ENCODE measurements at places on chromosomes 7 and 10.

- no peak for DNase-seq
Measured at GRCh38 chr7:155919391-155920067, 107.3 kb upstream of the SHH start.

- DNase-seq = no peak
Measured at GRCh38 chr7:139321071-139321745, 19.9 kb upstream of the FMC1 start.

GRCh38 chr7:31487071-31487470, 26.8 kb upstream of the ITPRID1 start:
- no peak for DNase-seq

DNA sequence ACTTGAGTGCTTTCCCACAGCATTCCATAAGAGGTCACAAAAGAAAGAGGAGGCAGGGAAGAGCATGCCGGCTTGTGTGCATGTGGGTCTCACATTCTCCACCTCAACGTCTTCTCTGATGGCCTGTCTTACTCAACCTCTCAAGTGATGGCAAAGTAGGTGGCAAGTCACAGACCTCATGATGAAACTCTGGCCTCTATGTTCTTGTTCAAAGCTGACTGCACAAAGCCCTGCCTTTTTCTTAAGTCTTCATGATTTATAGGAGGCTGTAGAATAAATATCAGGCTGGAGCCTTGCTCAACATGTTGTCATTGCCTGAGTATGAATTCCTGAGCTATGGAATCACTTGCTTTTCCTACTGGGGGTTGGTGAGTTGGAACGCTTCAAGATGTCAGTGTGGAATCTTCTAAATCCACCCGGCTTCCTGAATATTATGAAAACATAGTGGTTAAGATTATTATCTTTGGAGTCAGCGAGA, 213.6 kb upstream of the INHBA start:
- no peak for DNase-seq

GRCh38 chr10:73940634-73941221, 29.8 kb downstream of the PLAU start:
- DNase-seq = peak; percentile 66

GRCh38 chr7:133775201-133775600, 351.9 kb upstream of the LRGUK start:
- no peak for DNase-seq

GRCh38 chr7:28176645-28177044, 4.0 kb downstream of the JAZF1 start:
- no peak for DNase-seq

GRCh38 chr7:12508005-12508404, 62.5 kb upstream of the SCIN start:
- DNase-seq = no peak

DNA sequence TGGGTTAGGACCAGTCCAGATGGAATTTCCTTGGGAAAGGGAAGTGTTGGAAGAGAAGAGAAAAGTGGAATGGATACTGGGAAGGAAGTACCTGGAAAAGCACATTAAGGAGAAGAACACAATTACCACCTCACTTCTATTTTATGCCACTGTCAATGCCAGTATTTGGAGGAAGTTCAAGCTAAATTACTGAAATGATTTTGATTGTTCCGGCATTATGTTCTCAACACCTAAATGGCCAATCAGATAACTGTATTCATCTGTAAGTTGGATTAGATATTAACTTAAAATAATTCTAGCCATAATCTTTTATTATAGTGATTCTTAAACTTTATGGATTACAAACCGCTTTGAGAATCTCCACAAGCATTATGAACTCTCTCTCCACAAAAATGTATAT, 7.3 kb downstream of the NPVF start:
- DNase-seq = no peak

DNA sequence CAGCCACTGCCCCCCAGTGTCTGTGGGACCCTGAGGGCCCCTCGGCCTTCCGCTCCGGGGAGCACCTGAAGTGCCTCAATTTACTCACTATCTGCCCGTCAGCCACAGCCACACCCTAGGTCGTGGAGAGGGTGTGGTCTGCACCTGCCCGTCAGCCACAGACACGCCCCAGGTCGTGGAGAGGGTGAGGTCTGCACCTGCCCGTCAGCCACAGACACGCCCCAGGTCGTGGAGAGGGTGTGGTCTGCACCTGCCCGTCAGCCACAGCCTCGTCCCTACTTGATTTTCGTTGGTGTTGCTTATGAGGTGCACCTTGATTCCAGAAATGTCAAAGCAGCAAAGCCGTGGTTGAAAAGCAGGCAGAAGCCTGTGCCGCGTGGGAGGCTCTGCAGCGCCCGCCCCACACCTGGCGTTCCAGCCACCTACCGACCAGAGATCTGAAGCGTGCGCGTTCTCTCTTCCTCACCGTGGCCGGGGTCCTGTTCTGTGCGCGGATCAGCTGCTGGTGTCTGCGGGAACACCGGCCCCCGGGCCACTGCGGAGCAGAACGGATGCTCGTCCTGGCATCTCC, 101.6 kb downstream of the DYNC2I1 start:
- DNase-seq = no peak

DNA sequence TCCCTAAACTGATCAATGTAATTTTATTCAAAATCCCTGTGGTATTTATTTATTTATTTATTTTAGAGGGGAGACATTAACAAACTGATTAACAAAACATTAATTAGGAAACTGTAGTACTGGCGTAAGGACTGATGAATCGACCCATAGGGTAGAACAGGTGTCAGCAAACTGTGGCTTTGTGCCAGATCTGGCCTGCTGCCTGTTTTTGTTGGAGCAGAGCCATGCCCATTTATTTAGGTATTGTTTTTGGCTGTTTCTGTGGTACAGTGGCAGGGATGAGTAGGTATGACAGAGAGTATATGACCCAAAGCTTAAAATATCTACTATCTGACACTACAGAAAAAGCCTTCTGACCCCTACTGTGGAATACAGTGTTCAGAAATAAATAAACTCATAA, 332.5 kb upstream of the ETV1 start:
- no peak for DNase-seq

- no peak for DNase-seq
Measured at GRCh38 chr7:2522780-2523433, 3.3 kb downstream of the LFNG start.

GRCh38 chr7:114988755-114989375, 67.0 kb downstream of the MDFIC start:
- no peak for DNase-seq

DNA sequence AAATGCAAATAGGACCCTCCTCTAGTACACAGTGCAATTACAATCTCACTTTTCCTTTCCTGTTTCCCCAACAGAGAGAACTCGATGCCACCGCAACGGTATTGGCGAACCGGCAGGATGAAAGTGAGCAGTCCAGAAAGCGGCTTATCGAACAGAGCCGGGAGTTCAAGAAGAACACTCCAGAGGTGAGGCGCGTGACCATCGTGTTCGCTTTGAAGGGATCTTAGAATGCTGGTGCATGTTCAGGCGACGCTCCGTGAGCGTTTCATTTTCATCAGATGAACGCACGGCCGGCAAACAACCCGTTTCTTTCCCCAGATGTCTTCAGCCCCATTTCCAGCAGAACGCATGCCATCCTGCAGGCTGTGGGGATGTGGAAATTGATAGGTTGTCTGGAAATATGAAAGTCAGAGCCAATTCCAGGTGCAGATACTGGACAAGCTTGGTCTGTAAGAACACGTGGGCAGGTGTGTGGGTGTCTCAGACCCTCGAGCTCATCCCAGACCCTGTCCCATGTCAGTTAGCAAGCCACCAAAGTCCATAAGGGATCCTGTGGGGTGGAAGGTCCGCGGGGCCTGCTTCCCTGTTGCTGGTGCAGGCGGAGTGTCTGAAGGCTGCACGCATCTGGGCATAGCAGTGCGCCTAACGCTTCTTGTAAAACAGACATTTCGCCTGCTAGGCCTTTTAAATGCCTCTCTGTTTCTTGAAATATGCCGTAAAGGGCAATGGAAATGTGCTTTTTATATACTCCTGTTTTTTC, 98.8 kb downstream of the CUX1 start:
- no peak for DNase-seq

DNA sequence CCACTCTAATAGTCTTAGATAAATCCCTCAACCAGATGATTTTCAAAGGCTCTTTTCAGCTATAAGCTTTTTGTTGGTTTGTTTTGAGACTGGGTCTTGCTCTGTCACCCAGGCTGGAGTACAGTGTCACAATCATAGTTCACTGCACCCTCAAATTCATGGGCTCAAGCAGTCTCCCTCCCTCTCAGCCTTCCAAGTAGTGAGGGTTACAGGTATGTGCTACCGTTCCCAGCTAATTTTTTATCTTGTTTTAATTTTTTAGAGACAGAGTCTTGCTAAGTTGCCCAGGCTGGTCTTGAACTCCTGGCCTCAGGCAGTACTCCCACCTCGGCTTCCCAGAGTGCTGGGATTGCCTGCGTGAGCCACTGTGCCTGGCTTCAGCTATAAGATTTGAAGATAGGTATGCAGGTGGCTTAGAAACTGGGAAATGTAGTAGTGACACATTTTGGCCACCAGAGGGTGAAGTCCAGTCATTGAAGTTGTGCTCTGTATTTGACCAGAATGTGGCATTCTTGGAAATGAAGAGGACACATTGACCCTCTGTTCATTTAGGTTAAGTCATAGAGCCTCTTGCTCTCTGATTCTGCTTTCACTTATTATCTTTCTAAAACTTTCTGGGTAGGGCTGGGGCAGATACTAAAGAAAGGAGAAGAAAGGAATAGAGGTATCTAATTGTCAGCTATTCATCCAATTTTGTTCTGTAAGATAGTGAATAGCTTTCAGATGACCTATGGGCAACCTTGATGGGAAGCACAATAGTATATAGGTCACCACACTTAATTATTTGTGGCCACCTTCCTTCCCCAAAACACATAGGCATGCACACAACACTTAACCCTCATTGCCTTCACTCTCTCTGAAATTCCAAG, 36.0 kb downstream of the R3HCC1L start:
- DNase-seq = no peak

DNA sequence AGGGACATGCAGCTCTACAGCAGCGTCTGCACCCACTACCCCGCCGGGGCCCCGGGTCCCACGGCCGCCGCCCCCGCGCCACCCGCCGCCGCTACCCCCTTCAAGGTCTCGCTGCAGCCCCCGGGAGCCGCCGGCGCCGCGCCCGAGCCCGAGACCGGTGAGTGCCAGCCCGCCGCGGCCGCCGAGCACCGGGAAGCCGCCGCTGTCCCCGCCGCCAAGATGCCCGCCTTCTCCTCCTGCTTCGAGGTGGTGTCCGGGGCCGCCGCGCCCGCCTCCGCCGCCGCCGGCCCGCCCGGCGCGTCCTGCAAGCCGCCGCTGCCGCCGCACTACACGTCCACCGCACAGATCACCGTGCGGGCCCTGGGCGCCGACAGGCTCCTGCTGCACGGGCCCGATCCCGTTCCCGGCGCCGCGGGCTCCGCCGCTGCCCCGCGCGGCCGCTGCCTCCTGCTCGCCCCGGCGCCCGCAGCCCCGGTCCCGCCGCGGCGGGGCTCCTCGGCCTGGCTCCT, 631 bp downstream of the OTUD1 start:
- DNase-seq = no peak

DNA sequence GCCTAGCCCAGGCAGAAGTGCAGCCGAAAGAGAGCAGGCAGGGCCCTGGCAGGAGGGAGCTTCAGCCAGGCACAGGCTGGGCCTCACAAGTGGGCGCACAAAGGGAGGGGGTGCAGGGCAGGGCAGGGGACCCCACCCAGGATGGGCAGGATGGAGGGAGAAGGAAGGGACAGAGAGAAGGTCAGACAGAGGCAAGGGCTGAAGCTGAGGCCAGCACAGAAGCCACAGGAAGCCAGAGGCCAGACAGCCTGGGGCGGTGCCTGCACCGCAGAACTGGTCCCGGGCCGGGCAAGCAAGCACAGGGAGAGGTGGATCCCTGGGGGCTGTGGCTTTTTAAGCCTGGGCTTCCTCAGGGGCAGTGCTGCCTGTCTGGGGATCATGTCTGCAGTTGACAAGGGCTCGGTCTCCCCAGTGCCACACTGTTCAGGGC, 16.7 kb downstream of the NOS3 start:
- no peak for DNase-seq

- no peak for DNase-seq
Measured at GRCh38 chr7:70387217-70387616, 744.7 kb upstream of the GALNT17 start.

DNA sequence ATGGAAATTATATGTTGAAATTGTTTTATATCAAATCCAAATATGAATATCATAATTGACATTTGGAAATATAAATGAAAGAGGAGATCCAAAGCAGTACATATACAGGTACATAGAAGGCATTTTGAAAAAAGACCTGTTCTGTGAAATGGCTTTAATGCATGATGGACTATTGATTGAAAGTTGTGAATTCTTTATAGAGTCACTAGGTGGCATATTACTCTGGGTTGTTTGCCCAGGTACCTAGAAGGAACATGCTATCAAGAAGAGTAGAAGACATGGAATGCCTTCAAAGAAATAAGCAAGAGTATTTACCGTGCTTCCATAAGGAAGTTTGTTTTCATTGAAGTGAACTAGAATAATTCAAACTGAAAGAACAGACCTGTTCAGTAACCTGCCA, 160.0 kb upstream of the ANK3 start:
- DNase-seq = no peak

DNA sequence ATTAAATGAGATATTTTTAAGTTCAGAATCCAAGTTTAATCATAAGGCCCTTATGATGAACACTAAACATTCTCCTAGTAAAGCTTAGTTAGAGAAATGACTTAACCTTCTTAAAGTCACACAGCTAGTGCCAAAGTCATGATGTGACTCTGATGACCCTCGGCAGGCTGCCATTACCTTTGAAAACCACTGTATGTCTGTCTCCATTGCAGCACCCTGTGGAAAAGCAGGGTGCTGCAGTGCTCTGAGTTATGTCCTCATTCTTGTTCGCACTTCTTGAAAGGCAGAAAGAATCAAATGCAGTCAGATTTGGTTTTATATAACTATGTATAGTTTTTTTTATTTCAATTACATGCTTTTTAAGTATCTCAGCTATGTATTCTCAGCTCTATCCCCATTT, 105.0 kb downstream of the PHTF2 start:
- no peak for DNase-seq

- DNase-seq = no peak
Measured at GRCh38 chr10:14556285-14556956, 218.3 kb downstream of the FAM107B start.

DNA sequence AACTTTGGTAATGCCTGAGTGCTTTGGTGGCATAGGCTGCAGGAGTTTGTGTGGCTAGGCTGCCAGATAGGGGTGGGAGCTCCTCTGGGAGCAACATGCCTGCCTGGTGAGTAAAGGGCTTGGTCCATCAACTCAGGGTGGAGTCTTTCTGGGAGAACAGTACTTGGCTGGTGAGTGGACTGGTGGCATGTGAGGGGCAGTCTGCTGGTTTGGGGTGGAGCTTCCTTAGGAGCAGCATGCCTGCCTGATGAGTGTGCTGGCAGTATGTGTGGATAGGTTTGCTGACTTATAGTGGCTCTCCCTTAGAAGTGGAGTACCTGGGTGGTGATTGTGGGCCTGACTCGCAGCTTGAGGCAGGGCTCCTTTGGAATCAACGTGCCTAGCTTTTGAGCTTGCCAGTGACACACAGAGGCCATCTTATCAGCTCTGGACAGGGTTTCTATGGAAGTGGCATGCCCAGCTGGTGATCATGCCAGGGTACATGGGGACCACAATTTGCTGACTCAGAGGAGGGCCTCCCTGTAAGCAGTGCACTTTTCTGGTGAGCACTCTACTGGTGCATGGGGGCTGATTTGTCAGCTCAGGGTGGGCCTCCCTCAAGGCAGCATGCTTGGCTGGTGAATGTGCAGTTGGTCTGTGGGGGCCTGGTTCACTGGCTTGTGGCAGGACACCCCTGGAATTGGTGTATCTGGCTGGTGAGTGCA, 35.0 kb upstream of the SRI start:
- no peak for DNase-seq

GRCh38 chr7:99767662-99768061, 16.3 kb downstream of the CYP3A4 start:
- DNase-seq = no peak

GRCh38 chr7:106367018-106367420, 82.2 kb upstream of the NAMPT start:
- no peak for DNase-seq

Data from activated naive CD8-positive, alpha-beta T cell treated with anti-CD3 and anti-CD28 coated beads, Interleukin-2, amount 50 U/mL, for 16 hours (primary cell).